ENCODE measurements at places on chromosomes 13 and 19.

DNA sequence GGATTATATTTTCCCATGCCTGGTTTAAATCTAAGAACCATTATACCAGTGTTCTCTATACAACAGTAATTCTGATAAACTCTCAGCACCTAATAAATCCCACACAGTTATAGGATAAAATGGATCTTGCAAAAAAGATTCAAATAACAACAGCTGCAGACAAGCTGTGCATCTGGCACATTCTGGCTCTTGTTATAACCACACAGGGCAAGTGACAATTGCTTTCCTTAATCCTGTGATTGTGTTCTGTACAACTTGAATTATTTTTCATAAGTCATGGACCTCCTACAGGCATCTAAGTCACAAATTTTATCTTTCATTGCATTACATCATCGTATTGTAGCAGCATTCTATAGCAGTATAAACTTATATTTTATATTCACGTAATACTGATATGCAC is 948.3 kb downstream of the SLITRK1 start:
- no peak for DNase-seq

- DNase-seq: no peak
Observed at GRCh38 chr19:3644351-3645066, 17.9 kb upstream of the CACTIN start.

GRCh38 chr19:24029941-24030636 is 56.9 kb upstream of the ZNF254 start:
- no peak for DNase-seq

DNA sequence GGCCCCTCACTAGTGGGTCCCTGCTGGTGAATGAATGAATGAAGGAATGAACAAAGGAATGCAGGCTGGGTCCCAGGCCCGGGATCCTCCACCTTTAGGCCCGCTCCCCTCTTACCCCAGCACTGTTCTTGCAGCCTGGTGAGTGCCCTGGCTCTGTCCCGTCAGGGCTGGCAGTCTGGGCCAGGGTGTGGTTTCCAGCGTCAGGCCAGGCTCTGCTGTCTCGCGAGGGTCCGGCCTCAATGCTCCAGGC is 317 bp downstream of the LYL1 start:
- DNase-seq: no peak

DNA sequence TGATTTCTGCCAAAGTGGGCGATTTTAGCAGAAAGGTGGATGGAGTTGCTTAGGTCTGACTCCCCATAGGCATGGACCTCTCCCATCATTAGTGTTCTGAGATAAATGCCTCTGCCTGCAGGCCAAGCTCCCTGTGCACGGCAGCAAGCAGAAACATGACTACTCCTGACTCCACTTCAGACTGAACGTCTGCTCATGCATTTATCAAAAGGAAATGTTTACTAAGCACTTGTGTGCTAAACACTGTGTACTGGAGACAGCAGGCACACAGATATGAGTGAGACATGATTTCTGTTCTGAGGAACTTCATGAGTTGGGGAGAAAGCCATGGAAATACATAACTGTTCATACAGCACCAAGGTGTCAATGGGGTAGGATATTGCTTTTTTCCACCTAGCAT is 149.6 kb downstream of the MIPEP start:
- DNase-seq: no peak

DNA sequence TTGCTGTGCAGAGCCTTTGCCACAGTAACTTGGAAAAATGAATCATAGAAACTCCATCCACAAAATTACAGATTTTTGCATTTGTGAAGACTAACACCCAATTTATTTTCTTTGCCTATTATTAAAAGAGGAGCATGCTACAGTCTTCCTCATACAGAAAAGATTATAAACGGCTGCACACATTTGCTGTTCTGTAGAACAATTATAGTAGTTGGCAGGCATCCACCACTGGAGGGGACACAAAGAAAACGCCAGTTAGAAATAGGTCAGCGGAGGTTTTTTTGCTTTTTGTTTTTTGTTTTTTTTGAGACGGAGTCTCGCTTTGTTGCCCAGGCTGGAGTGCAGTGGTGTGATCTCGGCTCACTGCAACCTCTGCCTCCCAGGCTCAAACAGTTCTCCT is 51.6 kb downstream of the SACS start:
- DNase-seq: no peak

DNA sequence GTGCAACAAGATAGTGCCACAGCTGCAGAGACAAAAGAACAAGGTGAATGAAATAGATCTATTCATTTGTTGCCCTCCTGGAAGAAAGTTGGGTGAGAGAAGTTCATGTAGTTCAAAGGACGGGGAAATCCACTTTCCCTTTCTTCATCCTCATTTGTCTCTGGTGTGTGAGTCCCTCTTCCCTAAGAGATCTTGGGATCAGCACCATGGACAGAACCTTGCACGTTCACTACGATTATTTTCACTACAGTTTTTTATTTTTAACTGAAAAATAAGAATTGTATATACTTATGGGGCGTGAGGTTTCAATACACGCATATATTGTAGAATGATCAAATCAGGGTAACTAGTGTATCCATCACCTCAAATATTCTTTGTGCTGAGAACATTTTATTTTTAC is 29.2 kb downstream of the NLRP5 start:
- no peak for DNase-seq
